ENCODE measurements at places on chromosomes 7 and 10.

- DNase-seq, result no peak
These were observed 14.6 kb upstream of the GDI2 start for GRCh38 chr10:5827841-5828240.

- no peak for DNase-seq
These were observed 63.3 kb upstream of the LRRC17 start for GRCh38 chr7:102849538-102849937.

GRCh38 chr10:123390332-123390731 lies 236.1 kb downstream of the BUB3 start:
- no peak for DNase-seq

- DNase-seq, result no peak
These were observed 174.4 kb upstream of the PLXNA4 start for GRCh38 chr7:132750530-132751217.

DNA sequence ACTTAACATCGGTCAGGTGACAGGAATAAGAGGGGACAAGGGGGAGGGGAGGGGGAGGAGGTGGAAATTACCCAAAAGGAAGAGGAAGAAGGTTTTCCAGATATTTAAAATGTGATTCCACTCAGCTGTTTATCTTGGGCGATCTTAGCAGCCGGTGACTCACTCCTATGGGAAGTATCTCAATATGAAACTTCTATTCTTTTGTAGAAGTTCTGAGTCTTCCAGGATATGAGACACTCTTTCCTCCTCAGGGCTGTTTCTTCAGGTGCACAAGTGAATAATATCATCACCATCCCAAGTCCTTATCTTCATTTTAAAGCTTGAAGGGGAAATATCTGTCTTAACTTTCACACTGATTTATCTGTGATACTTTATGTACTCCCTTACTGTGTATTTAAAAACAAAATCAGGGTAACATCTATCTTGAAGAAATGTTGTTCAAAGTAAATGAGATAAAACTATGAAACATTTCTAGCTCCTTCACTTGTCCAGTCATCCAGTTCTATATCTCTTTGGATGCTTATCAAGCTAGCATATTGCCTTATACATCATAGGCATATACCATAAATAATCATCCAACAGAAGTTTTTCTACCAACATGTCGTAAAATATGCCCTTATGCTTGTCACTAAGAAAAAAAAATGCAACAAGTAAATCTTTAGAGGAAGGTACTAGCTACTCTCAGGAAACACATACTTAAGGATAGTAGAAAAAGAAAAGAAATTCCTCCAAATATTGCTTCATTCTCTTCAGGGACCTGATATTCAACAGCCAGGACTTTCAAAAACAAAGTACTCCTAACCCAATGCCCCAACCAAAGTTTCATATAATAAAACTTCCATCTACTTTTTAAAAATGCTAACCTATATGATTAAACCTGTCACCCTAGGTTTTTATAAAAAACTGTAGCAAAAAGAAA lies 13.7 kb downstream of the DOCK4 start:
- no peak for DNase-seq

Data from stimulated activated CD4-positive, alpha-beta T cell treated with anti-CD3 and anti-CD28 coated beads, Interleukin-4, amount 100 ng/mL, for 4 hours (primary cell).